ENCODE measurements at places on chromosomes 5 and 9.

DNA sequence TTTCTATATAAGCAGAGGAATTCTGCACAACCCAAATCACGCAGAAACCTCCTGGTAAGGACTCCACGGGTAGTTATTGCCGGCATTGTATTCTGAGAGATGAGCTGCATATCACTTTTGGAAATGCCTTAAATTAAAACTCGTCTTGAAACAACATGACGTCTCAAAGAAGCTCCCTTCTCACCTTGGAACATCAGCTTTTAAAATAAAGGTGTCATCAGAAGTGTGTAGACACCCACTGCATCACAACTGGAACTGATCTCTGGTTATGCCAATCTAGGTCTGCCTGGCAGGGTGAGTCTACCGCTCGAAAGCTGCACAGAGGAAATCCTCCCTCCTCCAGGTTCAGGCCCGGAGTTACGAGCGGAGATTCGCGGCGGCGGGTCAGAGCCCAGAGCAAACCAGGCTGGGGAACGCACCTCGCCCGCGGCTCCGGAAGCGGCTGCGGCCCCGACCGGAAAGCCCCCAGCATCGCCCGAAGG is 974 bp upstream of the SLC12A2 start:
- DNase-seq: no peak

DNA sequence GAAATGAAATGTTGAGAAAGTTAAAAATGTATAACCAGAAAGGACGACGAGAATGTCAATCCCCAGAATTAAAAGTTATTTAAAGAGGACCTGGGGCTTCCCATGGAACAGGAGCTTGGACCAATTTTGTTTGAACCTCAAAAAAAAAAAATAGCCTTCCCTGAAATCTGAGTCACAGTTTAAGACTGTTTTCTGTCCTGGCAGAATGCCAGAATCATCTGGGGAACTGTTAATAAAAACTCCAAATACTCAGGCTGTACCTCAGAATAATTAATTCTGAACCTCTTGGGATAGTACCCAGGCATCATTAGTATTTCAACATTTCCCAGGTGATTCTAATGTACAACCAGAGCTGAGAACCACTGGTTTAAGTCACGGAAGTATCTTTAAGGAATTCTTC is 102.2 kb upstream of the SLCO6A1 start:
- no peak for DNase-seq

DNA sequence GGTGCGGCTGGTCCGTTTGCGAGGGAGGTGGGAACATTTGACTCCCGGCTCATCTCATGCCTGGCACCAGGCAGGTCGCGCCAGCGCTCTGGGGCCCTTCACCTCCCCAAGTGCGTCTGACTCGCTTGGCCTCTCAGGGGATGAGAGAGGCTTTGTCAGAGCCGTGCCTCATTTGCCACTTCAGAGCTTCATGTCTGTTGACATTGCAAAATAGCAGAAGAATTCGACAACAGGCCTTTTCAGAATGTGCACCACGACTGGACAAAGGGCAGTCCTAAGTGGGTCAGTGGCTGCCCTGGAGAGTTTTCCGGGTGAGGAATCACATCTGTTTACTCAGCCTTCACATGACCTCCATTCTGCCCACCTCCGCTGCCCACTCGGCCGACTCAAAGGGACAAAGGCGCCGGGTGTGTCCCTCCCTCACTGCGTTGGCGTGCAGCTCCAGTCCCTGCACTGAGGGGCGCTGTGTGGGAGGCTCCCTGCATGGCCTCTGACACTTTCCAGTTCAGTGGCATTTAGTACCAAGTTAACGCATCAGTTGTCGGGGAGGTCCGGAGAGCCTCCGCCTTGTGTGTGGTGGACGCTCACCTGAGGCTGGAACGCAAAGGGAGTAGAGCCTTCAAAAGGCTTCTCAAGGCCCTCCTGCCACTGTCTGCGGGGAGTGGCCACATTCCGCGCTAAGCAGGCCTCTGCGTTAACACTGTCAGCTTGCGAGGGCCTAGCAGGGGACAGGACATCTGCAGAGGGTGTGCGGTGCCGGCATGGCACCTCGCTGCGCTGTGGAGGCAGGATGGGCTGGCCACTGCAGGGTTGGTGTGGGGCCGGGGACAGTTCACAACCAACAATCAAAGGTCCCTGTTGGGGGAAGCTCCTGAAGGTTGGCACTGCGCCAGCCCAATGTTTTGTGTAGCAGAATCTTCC is 171.5 kb downstream of the NXNL2 start:
- DNase-seq: no peak

DNA sequence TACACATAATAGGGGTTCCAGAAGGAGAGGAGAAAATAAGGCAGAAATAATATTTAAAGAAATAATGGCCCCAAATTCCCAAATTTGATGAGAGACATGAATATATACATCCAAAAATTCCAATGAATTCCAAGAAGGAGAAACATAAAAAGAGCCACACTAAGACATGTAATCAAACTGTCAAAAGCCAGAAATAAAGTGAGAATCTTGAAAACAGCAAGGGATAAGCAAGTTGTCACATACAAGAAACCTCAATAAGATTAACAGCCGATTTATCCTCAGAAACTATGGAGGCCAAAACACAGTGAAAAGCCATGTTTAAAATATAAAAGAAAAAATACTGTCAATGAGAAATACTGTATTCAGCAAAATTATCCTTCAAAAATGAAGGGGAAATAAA is 14.5 kb downstream of the CATSPER3 start:
- no peak for DNase-seq

- no peak for DNase-seq
Measured at GRCh38 chr5:152184266-152184665, 220.8 kb downstream of the NMUR2 start.

GRCh38 chr5:76714751-76715485 is 1.0 kb upstream of the F2R start:
- DNase-seq: no peak

- no peak for DNase-seq
Measured at GRCh38 chr9:112558476-112558875, 71.8 kb downstream of the KIAA1958 start.

GRCh38 chr5:103234239-103234975 is 24.2 kb upstream of the MACIR start:
- no peak for DNase-seq

DNA sequence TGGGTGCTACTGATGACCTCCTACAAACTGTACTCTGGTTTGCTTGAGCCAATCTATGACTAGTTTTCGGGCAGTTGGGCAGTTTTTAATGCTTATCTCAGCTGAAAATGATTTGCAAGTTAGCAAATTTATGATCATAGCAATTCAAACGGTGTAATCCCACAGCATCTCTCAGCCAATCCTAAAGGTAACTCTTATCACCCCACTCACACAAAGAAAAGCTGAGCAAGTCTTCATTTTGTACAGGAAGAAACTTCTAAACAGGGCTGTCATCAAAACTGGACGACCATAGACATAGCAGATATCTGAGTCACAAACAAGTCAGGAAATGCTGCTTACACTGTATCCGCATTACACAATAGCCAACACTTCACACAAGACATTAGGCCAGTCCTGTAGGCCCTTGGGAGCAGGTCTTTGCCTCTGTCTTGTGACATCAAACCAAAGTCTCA is 2.6 kb upstream of the ENC1 start:
- DNase-seq: no peak

- DNase-seq: no peak
Measured at GRCh38 chr5:143304836-143305475, 98.5 kb downstream of the NR3C1 start.

DNA sequence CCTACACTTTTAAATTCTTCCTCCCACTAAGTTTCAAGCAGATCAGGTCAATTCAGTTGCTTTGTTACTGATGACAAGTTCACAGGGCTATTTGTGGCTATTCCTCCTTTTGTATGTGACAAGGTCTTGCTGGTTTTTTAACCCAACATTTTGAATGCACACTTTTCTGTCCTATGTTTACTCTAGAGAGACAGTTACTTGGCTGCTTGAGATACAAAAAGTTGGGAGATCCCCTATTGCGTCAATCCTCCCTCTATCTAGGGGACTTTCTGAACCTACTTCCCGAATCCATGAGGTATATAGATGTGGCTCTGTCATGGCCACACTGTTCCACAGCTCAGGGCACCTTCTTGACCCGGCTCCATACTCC is 386.7 kb downstream of the NTRK2 start:
- no peak for DNase-seq

- no peak for DNase-seq
Measured at GRCh38 chr5:54964405-54964804, 21.0 kb downstream of the ESM1 start.

DNA sequence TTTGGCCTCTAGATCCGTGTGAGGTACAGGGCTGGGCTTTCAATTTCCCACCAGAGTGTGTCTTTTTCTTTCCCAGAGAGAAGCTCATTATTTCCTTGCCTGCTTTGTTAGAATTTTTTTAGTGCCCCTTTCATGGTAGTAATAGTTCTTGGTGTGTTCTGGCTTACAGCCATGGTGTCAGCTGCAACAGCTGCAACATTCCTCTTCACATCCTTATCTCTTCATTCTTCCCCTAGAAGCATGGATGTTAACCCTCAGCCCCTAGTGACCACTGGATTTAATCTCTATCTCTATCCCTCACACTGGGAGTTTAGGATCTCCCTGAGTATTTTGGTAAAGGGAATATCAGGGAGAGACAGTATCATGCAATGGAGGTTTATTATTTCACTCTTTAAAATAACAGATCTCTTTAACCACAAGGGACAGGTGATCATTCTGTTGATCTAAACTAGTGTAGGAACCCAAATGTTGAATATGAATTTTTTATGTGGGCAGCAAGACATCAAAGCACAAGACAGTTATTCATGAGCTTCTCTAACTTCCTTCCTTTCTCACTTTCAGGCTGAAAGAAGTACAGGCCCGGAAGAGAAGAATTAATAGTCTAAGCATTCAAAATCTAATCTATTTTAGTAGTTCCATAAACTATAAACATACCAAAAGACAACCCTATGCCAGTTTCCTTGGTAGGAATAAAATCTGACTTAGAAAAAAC is 160.2 kb downstream of the FAM170A start:
- no peak for DNase-seq

DNA sequence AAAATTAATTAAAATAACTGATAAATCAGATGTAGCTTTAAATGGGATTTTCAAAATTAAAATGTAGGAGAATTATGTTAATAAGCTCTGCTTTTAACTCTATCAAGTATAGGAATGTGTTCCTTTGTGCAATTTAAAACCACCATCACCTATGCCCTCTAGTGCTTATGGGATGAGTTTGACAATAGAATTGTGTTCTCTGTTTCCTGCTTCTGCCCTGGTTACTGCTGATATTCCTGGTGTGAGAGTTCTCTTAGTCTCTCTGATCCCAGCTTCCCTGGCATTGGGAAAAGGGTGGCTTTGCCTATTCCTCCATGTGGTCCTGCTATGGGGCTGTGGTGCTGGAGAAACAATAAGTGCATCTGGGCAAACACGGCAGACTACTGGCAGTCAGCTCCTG is 8.1 kb downstream of the LRRTM2 start:
- DNase-seq: no peak

- no peak for DNase-seq
Measured at GRCh38 chr5:154278908-154279307, 88.4 kb downstream of the GALNT10 start.

DNA sequence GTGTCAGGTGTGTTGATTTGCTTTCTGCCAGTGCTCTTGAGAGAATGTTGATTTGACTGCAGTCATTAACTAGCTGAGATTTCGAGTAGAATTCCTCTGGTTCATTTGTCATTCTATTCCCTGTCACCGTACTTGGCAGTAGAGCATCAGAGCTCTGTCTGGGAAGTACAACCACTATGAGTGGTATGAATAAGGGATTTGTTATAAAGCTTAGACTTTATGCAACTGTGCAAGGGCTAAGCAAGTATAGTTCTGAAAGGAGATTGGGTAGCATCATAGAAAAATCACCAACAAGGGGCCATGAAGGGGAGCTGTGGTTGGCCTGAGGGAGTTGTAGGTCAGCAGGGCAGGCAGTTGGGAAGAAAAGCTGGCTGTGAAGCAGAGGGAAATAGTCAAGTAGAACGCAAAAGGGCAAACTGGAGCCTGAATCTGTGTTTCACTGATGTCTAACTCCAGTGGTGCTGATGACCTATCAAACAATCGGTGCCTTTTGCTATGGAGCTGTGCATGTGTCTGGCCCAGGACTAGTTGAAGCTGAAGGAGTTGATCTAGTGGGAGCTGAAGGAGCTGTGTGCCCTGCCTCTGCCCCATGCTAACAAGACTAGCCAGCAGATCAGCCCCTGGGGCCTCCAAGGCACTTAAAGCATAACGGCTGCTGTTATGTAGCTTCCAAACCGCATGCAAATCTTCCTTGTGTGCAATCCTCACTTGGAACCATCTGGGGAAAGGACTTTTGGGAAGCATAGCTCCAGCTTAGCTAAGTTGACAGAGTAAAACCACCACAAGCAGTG is 110.0 kb downstream of the SLC28A3 start:
- no peak for DNase-seq
